Nasal cavity respiratory epithelium epithelial cell of viscerocranial mucosa (primary cell): ENCODE measurements at places on chromosomes 16 and 17. TPM values are rescaled to one million over a fixed set of nuclear protein-coding genes. Genes with fewer than 3 reads are reported as not detected.

Gene TBC1D3L
- 2.7 and 4.3 TPM in 2 replicates for total RNA-seq

Gene PRSS36
- total RNA-seq, result 0.34 and 0.85 TPM in 2 replicates

Gene CLEC18C
- total RNA-seq, result under 0.01 and 0.57 TPM in 2 replicates

Gene SLC52A1
- total RNA-seq, result 0.50 and 0.68 TPM in 2 replicates

Gene NEUROD2
- total RNA-seq, result not detected in 2 replicates
